ENCODE measurements at places on chromosomes 2 and 18. TPM values are rescaled to one million over a fixed set of nuclear protein-coding genes. Genes with fewer than 3 reads are reported as not detected.

DNA sequence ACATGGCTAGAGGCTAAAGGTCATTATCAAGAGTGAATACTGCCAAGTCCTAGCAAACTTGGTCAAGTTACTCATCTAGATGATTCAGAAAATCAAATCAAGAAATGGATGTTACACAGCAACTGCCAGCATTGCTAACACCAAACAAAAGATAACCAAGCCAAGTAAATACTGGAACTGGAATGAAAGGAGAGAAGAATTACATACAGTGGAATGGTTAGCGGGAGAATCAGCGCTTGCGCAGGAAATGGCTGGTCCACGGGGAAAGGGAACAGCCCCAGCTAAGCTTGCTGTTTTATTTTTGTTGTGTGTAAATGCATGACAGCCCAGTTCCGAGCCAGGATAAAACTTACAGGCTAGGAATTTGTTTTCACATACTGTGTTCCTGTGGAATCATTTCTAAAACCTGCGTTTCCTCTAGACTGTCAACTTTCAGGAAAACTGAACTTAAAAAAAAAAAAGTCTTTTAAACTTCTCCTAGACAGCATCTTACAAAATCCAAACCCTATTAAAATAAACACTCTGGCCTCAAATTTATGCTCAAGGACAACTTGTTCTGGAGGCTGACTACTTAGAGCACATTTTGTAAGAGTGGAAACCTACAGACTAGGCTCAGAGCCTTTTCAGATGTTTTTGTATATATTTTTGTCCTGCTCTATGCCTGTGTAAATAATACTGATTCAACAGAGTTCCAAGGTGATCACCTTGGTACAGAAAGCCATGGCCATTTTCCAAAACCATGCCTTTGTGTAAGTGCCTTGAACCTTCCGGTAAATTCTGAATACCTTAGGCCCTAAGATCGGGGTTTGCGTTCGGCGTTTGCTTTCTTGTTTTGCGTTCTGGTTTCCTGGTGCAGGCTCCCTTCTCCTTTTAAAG is 30.7 kb upstream of the TXNDC2 start:
- no peak overlapping the region for H3K4me3 ChIP-seq
- H3K27ac ChIP-seq = no peak overlapping the region
- no peaks in the 10 kb centered on the region for H3K27me3 ChIP-seq
- DNase-seq = no peak
- H3K36me3 ChIP-seq = peaks cover 13% of the 10 kb centered on the region

DNA sequence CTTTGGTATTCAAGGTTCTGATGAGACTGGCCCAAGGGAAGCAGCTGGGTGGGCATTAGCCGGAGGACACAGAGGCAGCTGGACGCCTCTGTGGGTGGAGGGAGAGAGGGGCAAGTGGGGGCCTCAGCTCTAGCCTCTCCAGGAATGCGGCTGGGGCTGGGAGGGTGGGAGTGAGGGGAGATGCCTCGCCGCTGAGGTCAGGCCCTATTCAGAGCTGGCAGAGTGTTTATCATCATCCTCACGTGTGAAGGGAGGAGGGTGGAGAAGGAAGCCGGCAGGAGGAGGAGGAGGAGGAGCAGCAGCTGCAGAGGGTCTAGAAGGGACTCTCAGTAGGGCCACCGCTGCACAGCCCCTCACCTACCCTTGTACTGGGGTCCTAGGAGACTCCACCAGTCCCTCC is 43.1 kb downstream of the TNS1 start:
- no peaks in the 10 kb centered on the region for H3K27me3 ChIP-seq
- no peak overlapping the region for H3K27ac ChIP-seq
- DNase-seq = no peak
- H3K4me3 ChIP-seq = no peak overlapping the region

GRCh38 chr2:39942950-39943349 is 163.9 kb upstream of the THUMPD2 start:
- no peak overlapping the region for H3K4me3 ChIP-seq
- H3K27ac ChIP-seq = no peak overlapping the region
- H3K4me1 ChIP-seq = 0 out of 2 replicates have a peak, but pooled peaks cover 4% of the 10 kb centered on the region
- no peaks in the 10 kb centered on the region for H3K36me3 ChIP-seq
- no peaks in the 10 kb centered on the region for H3K27me3 ChIP-seq

Gene RNU2-63P
- 5.2 TPM for total RNA-seq

DNA sequence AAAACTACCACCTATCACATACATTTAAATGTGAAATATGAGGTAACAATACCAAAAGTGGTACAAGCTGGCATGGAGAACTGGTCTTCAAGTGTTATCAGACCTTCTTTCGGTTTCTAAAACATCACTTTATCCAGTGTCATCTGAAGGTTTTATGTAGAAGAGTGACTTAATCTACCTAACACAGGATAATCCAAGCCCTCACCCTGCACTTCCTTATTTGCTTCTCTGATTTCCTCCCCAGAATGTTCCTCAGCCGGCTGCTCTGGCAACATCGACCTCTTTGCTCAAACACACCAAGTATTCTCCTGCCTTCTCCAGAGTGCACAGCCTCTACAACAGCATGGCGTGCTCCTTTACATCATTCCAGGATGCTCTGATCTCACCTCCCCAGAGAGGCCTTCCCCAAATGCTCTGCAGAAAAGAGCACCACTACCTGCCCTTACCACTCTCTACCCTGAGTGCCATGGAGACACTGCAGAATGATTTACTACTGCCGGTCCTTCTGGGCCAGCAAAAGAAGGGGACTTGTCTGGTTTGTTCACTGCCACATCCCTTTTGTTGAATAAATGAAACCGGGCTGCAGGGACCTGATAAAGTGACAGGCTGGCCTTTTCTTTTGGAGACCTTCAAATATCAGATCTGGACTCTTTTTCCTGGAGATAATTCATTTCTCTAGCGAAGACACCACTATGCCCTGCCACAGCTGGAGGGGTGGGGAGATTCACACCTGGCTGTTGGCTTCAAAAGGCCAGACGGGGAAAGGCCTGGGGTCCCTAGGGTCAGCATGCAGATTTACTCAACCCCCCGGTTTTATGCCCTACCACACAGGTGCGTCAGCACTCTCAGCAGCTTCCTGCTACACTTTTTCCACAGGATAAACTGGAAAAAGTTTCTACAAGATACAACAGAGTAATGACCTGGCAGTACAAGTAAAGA is 42.0 kb downstream of the TTR start:
- H3K4me3 ChIP-seq = no peak overlapping the region
- H3K27ac ChIP-seq = peak overlapping the region; percentile 57
- DNase-seq = no peak
- peaks cover 8% of the 10 kb centered on the region for H3K4me1 ChIP-seq

Gene STPG4
- not detected for total RNA-seq

Gene STAT4
- 0.44 TPM for total RNA-seq

DNA sequence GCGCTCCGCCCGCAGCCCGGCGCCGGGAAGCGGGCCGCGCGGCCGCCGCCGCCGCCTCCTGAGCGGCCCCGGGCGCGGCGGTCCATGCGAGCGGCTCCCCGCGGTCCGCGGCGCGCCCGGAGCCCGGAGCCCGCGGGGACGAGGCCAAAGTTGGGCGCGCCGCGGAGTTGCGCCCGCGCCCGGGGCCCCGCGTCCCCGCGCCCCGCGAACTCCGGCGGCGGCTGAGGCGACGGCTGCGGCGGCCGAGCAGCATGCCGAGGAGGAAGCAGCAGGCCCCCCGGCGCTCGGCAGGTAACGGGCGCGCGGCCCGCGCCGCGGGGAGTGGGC is 992 bp downstream of the TSHZ1 start:
- peaks cover 52% of the 10 kb centered on the region for H3K4me1 ChIP-seq
- no peak overlapping the region for H3K27ac ChIP-seq
- DNase-seq = no peak
- H3K27me3 ChIP-seq = peaks cover 62% of the 10 kb centered on the region
- H3K36me3 ChIP-seq = no peaks in the 10 kb centered on the region

DNA sequence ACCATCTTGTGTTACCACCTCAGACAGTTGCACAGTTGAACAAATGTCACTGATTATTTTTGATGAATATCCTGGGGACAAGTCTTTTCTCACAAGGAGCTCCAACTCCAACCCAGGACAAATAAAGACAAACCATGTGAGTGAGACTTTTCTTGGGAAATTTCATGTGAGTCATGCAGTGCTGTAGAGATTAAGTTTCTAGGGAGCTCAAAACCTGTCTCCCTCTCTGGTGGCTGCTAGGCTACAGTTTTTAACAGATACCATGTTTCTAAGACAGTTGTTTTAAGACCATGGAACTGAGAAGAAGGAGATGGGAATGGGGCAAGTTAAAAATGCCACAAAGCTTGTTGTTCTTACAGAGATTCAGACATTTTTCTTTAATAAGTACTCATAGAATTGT is 255.5 kb downstream of the RIT2 start:
- no peaks in the 10 kb centered on the region for H3K27me3 ChIP-seq
- no peak overlapping the region for H3K4me3 ChIP-seq
- DNase-seq = no peak
- no peak overlapping the region for H3K27ac ChIP-seq

Gene KYNU
- total RNA-seq = 0.18 TPM

Gene IL36RN
- not detected for total RNA-seq

- H3K27me3 ChIP-seq = no peaks in the 10 kb centered on the region
- no peak overlapping the region for H3K27ac ChIP-seq
- peaks cover 9% of the 10 kb centered on the region for H3K36me3 ChIP-seq
- H3K4me3 ChIP-seq = no peak overlapping the region
- H3K4me1 ChIP-seq = no peaks in the 10 kb centered on the region
Observed at GRCh38 chr2:172350839-172351479, 76.4 kb upstream of the ITGA6 start.

Gene FOXI3
- total RNA-seq = 13.5 TPM

GRCh38 chr2:189783451-189783926 is 650 bp downstream of the ORMDL1 start:
- no peaks in the 10 kb centered on the region for H3K27me3 ChIP-seq
- H3K4me1 ChIP-seq = peaks cover 29% of the 10 kb centered on the region
- DNase-seq = no peak
- peak overlapping the region; percentile 82 for H3K4me3 ChIP-seq

- H3K4me1 ChIP-seq = peaks cover 6% of the 10 kb centered on the region
- no peak for DNase-seq
- H3K4me3 ChIP-seq = no peak overlapping the region
- peaks cover 2% of the 10 kb centered on the region for H3K27me3 ChIP-seq
- peaks cover 17% of the 10 kb centered on the region for H3K36me3 ChIP-seq
Observed at GRCh38 chr2:197633109-197633657, 42.2 kb downstream of the RFTN2 start.

GRCh38 chr18:41060967-41061366 is 894.1 kb upstream of the PIK3C3 start:
- no peaks in the 10 kb centered on the region for H3K27me3 ChIP-seq
- no peaks in the 10 kb centered on the region for H3K36me3 ChIP-seq
- no peaks in the 10 kb centered on the region for H3K4me1 ChIP-seq
- no peak overlapping the region for H3K27ac ChIP-seq

Gene UGT1A3
- not detected for total RNA-seq

GRCh38 chr2:3433339-3433699 is 53.8 kb downstream of the TRAPPC12 start:
- H3K27ac ChIP-seq = no peak overlapping the region
- no peak for DNase-seq
- H3K4me1 ChIP-seq = 0 out of 2 replicates have a peak, but pooled peaks cover 3% of the 10 kb centered on the region
- H3K4me3 ChIP-seq = no peak overlapping the region
- H3K36me3 ChIP-seq = peaks cover 12% of the 10 kb centered on the region

Gene VWA3B
- total RNA-seq = not detected

DNA sequence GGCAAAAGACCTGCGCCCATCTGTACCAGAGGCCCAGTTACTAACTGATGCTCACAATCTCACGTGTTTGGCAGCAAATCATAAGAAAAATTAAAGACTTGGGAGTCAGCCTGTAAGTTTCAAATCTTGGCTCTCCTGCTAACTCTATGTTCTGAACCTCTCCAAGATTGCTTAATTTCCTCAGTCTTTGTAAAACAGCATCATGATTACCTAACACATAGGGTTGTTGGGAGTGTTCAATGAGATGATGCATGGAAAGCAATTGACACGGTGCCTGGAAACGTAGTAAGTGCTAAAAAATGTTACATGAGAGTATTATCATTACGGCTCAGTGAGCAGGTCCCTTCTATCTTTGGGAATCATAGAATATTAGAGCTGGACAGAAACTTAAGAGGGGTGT is 497.6 kb upstream of the TCF4 start:
- DNase-seq = no peak
- H3K4me3 ChIP-seq = no peak overlapping the region
- no peaks in the 10 kb centered on the region for H3K27me3 ChIP-seq
- no peaks in the 10 kb centered on the region for H3K36me3 ChIP-seq

Gene DSG4
- total RNA-seq = not detected

Gene STON1
- total RNA-seq = 13.4 TPM

DNA sequence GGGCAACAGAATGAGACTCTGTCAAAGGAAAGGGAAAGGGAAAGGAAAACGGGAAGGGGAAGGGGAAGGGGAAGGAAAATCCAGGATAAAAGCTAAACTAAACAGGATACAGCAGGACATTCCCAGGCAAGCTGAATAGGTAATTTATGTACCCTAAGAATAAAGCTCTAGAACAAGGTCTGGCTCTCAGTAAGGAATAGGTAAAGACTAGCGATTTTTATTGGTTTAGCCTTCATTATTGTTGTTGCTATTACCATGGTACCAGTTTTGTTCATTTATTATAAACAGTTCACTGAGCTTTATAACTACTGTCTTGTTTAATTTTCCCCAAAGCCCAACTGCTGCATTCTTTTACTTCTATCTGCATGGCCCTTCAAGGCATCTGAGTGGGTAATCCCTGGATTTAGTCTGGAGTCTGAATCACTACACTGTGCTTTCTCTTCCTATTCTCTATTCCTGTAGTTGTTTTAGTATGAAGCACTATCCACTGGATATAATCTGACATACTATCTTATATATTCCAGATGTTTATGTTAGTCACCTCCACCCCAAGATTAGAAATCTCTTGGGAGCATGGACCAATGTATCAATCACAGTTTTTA is 127.1 kb upstream of the TANK start:
- no peak for DNase-seq
- no peak overlapping the region for H3K27ac ChIP-seq
- H3K27me3 ChIP-seq = no peaks in the 10 kb centered on the region
- H3K36me3 ChIP-seq = no peaks in the 10 kb centered on the region
- H3K4me3 ChIP-seq = no peak overlapping the region
- H3K4me1 ChIP-seq = no peaks in the 10 kb centered on the region

DNA sequence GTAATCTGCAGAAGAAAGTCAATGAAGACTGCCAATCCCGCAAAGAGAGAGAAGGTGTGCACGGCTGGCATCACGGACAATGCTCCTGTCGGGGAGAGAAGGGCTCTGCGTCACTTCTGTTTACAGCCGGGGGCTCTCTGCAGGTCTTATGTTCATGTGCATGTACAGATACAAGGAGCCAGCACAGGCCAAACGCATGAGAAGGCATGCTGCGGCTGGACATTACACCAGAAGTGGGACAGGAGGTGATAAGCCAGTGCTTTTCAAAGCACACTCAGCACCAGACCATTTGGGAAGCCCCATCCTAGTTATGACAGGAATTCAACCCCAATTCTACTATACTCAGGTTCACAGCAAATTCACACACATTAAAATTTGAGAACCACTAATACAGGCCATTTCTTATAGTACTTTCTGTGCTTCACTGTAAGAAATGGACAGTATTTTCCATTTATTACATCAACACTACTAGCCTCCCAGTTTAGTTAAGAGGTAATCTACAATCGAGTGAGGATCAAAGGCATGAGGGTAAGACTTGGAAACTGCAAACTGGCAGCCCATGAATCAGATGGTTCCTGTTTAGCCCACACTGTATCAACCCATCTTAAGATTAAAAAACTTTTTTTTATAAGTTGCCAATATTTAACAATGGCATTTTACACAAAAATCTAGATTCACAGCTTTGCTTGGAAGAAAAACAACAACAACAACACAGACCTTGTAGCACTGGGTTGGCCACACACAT is 38.2 kb downstream of the RMC1 start:
- no peaks in the 10 kb centered on the region for H3K27me3 ChIP-seq
- DNase-seq = no peak
- H3K36me3 ChIP-seq = peaks cover 72% of the 10 kb centered on the region
- H3K27ac ChIP-seq = no peak overlapping the region

Gene SPR
- total RNA-seq = 13.0 TPM

Gene DTNA
- 16.9 TPM for total RNA-seq

Data from WTC11 (cell line).